Stimulated activated CD8-positive, alpha-beta memory T cell treated with anti-CD3 and anti-CD28 coated beads, Interleukin-15, amount 100 ng/mL, for 24 hours (primary cell): ENCODE measurements at places on chromosomes 2 and 18.

DNA sequence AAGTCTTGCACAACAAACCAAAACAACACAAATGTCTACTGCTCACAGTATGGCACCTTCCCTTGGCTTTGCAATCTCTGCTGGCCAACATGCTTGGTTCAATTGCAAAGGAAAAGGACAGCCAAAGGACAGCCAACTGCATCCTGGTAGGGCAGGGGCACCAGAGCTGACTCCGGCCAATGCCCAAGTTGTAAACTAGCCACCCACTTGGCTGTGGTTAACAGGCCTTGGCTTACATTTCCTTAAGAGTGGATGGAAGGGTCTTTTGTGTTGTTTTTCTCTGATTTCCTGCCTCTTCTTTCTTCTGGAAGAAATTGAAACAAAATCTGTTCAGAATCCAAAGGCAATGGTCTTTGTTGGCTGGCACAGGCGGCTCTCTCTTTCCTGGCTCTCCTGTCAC, 119.1 kb upstream of the TRIB2 start:
- no peak for DNase-seq

DNA sequence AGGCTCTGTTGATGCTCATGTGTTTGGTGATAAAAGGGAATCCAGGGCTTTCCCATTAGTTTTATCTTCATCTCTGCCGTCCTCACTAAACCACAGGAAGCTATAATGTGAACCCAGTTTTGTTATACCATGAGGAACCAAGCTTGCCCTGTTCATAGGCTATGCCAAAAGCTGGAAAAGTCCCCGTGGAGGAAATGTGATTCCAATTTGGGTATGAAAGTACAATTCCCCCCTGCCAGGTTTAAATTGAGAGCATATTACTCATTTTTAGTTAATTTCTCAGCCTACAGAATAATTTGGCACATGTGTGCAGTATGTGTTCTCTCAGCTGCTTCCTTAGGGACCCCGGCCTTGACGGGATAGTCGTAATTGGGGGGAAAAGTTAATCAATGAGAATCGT, 327.4 kb downstream of the RND3 start:
- DNase-seq: no peak

DNA sequence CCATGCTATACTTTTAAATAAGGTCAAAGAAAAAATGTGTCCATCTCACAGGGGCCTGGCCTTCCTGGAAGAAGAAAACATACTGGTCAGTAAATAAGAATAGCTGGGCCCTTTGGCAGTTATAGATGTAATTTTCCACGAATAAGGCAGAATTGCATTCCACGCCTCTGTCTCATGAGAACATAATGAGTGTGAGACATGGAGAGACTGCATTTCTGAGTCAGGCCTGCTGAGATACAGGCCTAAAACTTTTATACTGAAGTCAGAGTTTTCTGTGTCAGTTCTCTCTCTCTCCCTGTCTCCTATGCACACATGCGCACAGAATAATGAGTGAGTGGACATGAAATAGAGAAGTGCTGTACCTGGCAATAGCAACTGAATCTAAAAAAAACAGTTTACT, 20.4 kb upstream of the IL1R1 start:
- DNase-seq: no peak

DNA sequence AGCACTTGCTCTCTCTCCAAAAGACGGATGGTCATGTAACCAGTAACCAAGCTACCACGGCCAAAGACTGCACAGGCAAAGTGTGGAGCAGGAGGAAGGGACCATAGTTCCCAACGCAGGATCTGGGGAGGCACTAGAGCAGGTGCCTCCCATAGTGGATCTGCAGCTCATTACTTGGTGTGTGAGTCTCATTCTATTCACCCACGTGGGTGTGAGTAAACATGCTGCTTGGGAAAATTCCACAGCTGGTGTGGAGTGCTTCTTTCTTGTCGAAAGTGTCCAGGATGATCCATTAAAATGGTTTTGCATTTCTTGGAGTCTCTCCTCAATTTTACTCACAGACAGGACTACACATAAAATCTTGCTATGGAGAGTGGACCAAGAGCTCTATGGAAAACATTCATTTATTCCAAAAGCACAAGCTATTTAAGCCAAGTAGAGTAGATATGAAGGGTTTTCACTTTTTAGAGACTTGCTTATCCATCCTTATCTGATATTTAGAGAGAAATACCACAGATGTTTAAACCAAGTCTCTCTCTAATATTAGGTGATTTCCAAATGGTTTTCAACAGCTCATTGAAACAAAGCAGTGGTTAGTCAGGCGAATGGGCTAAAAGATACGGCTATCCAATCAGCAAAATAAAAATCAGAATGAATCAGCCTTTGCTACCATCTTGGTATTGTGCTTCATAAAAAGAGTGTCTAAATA, 104.3 kb upstream of the CCDC195 start:
- DNase-seq: no peak

DNA sequence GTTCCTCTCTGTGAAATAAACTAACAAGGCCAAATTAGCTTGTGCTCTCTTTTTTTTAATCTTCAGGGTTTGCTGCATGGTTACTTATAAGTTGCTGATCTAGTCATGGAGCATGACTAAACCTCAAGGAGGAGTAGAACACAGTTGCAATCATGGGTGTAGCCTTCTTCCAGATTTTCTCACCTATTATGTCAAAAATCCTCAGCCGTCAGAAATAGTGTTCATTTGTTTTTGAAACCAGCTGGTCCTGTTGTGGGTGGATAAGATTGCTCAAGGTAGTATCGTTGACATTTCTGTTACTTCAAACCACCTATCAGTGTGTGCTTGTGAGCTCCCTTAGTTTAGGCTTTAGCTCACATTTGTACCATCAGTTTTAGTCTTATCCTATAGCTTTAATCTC, 11.2 kb downstream of the RELCH start:
- DNase-seq: no peak

GRCh38 chr2:241193271-241193670, 4.8 kb downstream of the ANO7 start:
- no peak for DNase-seq

- no peak for DNase-seq
These were observed 260.4 kb upstream of the DSEL start for GRCh38 chr18:67776929-67777328.

- no peak for DNase-seq
These were observed 73.0 kb downstream of the CHRNA1 start for GRCh38 chr2:174691201-174691779.

- DNase-seq: no peak
These were observed 7.1 kb downstream of the KCNF1 start for GRCh38 chr2:10918661-10919409.

DNA sequence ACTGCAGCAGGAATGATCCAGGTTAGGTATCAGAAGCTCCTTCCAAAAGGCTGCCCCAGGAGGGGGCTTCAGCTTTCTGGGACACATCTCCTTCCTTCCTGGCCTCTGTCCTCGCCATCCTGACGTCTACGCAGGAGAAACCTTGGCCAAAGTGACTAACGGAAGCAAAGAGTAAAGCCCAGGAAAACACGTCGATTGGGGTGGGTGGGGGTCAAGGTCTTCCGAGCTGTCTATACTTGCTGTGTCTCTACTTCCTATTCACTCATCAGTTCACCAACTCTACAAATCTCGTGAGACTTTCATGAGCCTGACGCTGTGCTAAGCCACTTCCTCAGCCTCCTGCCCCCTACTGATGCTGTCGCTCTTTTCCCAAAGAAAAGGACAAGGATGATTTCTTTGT, 212.6 kb downstream of the TNS1 start:
- DNase-seq: no peak

- DNase-seq: no peak
These were observed 160.3 kb downstream of the EN1 start for GRCh38 chr2:118687192-118687591.

DNA sequence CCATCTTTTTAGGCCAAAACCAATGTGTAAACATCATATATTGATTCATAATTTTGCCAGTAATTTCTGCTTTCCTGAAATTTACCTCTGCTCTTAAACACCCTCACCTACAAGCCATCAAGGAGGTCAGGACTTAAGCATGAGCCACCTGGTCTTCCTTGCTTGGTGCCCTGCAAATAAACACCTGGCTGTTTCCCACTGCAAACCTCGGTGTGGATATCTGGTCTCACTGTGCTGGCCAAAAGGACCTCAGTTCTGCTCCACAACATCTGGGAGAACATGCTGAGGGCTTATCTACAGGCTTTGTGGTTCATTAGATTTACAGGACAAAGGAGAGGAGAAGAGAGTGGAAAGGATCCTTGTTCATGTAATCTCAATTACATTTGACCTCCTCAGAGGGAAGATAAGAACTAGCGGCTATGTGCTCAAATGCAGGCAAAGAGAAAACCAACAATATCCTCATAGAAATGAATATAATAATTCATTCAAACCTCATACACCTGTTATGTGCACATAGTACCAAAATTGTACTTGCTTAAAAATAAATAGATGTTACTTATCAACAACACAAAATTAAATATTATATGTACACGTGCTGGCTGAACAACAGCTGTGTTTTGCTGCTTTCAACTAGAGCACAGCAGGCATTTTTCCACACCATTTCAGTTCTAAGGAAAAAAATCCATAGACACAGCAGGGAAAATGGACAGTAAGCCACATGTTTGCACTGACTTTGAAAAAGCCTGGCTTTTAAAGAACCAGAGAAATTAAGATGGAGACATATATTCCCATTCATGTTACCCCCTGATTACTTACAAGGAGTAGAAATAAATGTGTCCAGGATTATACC, 465.1 kb downstream of the LPIN1 start:
- no peak for DNase-seq

DNA sequence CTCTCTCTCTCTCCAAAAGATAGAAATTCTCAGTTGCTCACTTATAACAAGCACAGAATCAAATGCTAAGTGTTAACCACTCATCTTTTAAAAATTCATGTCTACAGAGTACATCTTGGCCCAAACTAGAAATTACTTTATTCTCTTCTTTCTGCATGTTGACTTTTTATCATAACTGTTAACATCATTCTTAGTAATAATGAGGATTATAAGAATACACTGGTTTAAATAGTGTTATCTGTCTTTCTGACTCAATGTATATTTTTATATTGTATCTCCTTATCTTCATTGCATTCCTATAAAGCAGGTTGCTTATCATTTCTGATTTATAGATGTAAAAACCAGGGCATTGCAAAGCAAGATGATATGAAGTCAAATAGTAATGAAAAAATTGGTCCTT, 17.8 kb upstream of the KLF7 start:
- DNase-seq: no peak

GRCh38 chr2:44207102-44207501, 38.4 kb downstream of the PPM1B start:
- DNase-seq: no peak

- DNase-seq: no peak
These were observed 86.2 kb upstream of the GLS start for GRCh38 chr2:190794377-190794776.

GRCh38 chr2:161122772-161123530, 37.3 kb upstream of the TANK start:
- no peak for DNase-seq
